Activated CD8-positive, alpha-beta T cell treated with anti-CD3 and anti-CD28 coated beads for 36 hours (primary cell): ENCODE measurements at places on chromosomes 6 and 20. TPM values are rescaled to one million over a fixed set of nuclear protein-coding genes. Genes with fewer than 3 reads are reported as not detected.

The HLA-DPA1 gene
- 27.6 TPM for total RNA-seq

The ATP9A gene
- 0.58 TPM for total RNA-seq

The MEI4 gene
- not detected for total RNA-seq

The EZR gene
- total RNA-seq: 206 TPM

The FAM83C gene
- total RNA-seq: not detected

The CCNC gene
- 72.3 TPM for total RNA-seq

The FAM209A gene
- 1.1 TPM for total RNA-seq

The KIFC1 gene
- 96.0 TPM for total RNA-seq

The IL17F gene
- total RNA-seq: 0.86 TPM

The MBOAT1 gene
- total RNA-seq: 6.4 TPM

The RSPH9 gene
- total RNA-seq: not detected
